Jurkat, Clone E6-1 (cell line): ENCODE measurements at places on chromosomes 6 and 20.

DNA sequence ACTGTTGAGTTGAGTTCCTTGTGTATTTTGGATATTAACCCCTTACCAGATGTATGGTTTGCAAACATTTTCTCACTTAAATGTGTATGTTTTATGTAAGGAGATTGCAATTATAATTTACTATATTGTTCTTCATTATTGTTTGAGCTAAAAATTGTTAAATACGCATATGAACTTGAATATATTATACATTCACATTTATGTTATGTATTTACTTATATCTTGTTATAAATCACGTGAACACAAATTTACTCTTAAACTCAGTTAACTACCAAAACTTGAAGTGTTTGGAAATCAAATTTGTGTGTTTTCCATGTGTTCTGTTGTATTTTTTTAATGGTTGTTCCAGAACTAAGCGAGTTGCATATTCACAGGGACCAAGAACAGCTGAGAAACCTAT is 18.3 kb downstream of the CDC40 start:
- DNase-seq = no peak

DNA sequence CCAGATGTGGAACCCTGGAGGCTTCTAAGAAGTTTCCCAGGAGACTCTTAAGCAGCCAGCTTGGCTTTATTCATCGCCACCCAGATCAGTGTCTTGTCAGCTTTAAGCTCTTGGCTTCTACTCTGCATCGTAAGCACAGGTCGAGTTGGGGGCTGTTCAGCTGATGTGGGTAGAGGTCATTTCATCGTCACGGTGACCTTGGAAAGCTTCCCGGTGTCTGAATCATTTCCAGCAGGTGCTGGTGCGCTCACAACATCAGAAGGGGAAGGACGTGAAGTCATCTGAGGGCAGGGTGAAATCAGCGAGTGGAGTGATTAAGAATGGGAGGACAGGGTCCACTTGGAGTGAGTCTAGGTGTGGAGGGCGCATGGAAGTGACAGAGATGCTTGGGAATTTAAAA is 112.6 kb downstream of the SASH1 start:
- DNase-seq = no peak

GRCh38 chr20:20786428-20786827 is 74.0 kb upstream of the RALGAPA2 start:
- DNase-seq = no peak

- no peak for DNase-seq
Observed at GRCh38 chr6:16841241-16841640, 80.0 kb upstream of the ATXN1 start.

- DNase-seq = no peak
Observed at GRCh38 chr6:64694356-64694755, 1012.7 kb downstream of the EYS start.

- no peak for DNase-seq
Observed at GRCh38 chr20:61712688-61713087, 353.0 kb downstream of the TAF4 start.

- no peak for DNase-seq
Observed at GRCh38 chr20:42714298-42715141, 475.2 kb downstream of the PTPRT start.

GRCh38 chr6:113018351-113019151 is 671.4 kb downstream of the RFPL4B start:
- no peak for DNase-seq

- DNase-seq = no peak
Observed at GRCh38 chr6:168333039-168333438, 13.5 kb upstream of the DACT2 start.

GRCh38 chr20:43040427-43040826 is 149.3 kb downstream of the PTPRT start:
- DNase-seq = peak; percentile 38

DNA sequence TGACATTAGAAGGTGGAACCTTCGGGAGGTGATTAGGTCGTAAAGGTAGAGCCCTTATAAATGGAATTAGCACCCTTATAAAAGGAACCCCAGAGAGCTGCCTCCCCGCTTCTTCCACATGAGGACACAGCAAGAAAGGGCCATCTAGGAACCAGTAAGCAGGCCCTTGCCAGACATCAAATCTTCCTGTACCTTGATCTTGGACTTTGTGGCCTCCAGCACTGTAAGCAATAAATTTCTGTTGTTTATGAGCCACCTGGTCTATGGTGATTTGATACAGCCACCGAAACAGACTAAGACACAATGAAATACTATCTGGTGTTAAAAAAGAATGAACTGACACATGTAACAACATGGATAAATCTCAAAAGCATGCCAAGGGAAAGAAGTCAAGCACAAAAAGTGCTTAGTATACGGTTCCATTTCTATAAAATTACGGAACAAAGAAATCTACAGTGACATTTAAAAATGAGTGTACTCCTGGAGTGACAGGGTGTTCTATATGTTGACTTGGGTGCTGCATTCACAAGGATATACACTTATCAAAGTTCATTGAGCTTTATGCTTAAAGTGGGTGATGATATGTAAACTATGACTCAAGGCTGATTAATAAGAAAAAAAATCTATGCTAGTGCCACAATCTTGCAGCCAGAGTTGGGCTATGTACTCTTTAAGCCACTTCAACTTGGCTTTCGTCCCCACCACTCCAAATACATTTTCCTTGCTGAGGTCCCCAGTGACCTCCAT is 18.4 kb downstream of the SERPINB1 start:
- no peak for DNase-seq

DNA sequence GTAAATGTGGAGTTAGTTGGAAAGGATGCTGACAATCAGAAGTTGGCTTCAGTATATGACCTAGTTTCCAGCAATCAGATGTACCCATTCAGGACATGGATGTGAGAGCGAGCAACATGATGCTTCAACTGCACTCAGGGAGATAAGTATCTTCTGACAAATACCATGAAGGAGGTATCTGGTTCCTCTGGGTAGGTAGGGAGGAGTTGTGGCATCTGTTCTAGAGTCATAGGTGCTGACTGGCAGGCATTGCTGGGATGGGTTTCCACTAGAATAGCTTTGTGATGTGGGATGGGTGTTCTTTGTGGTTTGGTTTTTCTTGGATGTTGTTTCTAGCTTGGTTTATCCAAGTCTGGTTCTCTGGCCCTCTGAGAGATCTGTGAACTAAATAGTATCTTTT is 3.9 kb upstream of the REV3L start:
- peak; percentile 73 for DNase-seq

GRCh38 chr6:88626460-88626859 is 337.0 kb downstream of the RNGTT start:
- DNase-seq = no peak
